ENCODE measurements at places on chromosomes 1 and 21.

DNA sequence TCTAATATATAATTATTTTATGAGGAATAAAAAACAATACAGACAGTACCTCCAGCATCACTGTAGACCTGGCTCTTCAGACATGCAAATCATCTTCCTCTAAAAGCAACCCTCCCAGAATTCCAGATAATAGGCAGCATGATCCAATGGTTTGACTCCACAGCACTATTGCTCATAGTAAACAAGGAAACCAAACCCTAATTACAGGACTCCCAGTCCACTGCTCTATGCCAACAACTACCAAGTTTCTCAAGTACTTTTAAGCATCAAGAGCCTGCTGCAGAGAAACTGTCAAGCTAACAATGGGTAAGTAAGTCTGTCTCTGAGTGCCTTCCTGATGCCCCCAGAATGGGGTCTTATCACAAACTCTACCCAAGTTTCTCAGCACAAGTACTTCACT is 57.2 kb downstream of the EYA3 start:
- DNase-seq: no peak

DNA sequence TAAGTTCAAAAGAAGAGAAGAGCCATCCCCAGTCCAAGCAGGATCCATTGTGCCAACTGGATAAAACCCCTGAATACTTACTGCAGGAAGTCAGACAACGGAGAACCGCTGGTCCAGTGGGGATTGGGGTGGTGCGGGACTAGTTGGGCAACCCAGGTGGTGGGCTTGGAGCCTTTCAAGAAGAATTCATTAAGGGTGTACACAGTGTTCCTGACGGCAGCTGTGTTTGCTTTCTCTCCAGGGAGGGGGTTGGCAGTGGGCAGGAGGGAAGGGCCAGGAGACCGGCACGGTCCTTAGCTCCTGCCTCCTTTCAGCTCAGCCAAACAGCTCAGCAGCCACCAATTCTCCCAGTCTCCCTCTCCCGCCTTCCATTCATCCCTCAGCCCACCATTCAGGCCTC is 7.1 kb upstream of the CDK18 start:
- no peak for DNase-seq

- DNase-seq: peak; percentile 24
Observed at GRCh38 chr1:29970747-29971325, 734.5 kb downstream of the PTPRU start.

DNA sequence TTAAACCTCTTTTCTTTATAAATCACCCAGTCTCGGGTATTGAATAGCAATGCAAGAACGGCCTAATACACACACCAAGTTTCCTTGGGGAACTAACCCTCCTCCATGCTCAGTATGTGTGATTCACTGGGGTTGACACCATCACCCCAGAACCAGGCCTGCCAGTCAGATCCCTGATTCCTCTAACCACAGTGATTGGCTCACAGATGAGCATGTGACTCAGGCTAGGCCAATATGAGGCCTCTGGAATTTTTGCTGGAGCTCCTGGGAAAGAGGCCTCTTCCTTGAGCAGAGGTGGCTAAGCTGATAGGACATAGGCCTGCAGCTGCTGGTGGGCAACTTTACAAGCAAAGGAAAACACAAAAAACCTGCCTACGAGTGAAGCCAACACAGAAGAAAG is 74.7 kb upstream of the ZBTB40 start:
- DNase-seq: no peak

DNA sequence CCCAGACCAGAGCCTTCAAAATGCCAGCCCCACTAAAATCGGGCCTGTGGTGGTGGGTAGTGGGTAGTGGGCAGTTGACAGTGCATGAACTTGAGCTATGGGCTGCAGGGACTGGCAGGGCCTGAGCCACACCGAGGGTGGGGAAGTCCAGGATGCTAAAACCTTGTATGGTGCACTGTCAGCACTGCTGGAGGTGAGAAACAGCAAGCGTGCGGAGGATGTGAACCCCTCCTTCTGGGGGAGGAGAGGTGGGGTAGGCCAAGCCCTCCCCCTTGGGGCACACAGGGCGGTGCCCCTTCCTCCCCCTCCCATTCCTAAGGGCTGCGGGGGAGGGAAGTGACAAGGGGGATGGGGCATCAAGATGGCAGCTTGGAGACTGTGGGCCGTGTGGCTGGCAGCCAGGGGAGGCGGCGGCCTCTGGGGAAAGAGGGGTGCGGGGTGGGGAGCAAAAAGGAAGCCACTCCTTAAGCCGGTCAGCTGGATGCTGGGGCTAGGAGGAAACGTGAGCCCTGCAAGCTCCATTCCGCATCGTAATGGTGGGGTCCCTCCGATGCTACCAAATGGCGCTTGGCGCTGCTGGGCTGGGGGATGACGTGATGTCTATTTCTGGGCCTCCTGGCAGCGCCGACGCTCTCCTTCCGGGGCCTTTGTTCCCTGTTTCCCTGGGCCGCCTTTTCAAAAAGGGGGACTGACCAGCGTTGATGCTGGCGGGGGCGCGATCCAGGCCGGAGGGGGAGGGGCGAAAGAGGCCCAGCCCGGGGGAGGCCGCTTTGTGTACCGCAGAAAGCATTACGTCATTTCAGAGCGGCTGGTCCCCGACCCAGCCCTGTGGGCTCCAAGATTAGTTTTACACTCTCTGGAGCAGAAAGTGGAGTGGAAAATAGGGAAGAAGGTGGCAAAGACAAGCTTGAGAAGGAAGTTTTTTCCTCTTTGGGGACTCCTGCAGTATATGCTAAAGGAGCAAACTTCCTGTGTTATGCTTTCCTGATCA is 809 bp downstream of the SYT11 start:
- peak; percentile 93 for DNase-seq

GRCh38 chr1:205980237-205980870 is 22.8 kb downstream of the RAB7B start:
- DNase-seq: peak; percentile 41

DNA sequence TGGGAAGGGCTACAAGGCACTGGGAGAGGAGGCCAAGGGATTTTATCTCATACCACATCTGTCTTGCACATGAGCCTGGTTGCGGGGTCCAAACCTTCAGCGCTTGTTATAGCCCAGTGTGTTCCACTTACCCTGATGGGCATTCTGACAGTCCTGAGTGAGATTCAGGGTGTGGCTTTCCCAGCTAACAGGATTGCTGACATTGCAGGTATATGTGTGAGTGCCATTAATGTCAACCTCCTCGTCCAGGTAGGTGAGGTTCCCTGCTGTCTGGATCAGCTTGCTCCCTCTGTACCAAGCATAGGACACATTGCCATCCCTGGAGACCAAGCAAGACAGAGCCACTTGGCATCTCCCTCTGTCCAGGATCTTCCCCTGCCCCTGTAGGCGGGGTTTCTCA is 21.6 kb downstream of the CD244 start:
- no peak for DNase-seq

GRCh38 chr1:110850145-110850544 is 22.8 kb upstream of the CD53 start:
- DNase-seq: no peak

DNA sequence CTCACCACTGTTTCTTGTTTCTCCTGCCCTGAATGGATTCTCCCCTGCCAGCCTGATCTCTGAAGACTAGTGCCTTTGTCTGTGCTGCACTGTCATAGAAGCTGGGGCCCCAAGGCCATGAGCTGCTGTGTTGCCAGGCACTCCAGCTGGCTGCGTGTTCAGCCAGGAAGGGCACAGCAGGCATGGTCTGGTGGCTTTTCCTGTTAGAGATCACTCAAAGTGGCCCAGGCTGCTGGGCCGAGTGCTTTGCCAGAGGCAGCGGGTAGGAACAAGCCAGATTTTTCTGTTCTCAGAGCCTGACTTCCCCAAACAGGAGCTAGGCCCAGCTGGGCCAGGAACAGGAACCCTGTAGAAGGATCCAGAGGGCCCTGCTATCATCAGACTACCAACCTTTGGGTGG is 5.2 kb downstream of the ADPRS start:
- DNase-seq: peak; percentile 23

GRCh38 chr1:157119008-157119407 is 19.2 kb downstream of the ETV3 start:
- no peak for DNase-seq

GRCh38 chr1:182164273-182164672 is 102.8 kb upstream of the ZNF648 start:
- DNase-seq: no peak

GRCh38 chr1:14140831-14141401 is 440.9 kb downstream of the PRDM2 start:
- DNase-seq: no peak

- DNase-seq: no peak
Observed at GRCh38 chr21:44614161-44614631, 2.3 kb downstream of the KRTAP10-8 start.

GRCh38 chr1:55483523-55483922 is 268.4 kb upstream of the USP24 start:
- DNase-seq: peak; percentile 4

DNA sequence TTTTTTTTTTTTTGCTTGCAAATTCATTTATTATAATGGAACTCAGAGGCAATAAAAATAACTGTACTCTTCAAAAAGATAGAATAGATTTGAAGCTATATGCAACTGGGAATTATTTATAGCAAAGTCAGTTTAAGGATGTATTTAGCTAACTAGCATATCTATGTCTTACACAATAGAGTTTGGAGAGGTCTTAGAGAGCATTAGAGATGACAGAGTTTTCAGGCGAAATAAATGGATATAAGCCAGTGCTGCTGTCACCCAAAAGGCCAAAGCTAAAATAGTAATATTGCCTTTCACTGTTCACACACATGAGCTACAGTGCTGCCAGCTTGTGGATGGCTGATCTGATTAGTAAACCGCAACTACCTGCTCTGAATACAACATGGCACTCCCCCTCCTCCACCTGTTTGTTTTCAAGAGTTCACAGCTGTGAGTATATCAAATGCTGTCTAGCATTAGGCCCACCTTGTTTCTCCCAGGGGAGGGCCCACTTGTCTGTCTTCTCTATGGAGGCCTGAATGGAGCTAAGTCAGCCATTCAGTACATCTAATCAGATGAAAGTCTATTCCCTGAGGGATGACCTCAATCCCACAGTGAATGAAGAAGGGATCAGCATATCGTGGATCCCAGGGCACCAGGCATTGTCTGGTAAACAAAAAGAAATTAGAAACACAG is 25.2 kb upstream of the SSX2IP start:
- DNase-seq: no peak

GRCh38 chr1:39372105-39372504 is 119.3 kb upstream of the BMP8A start:
- DNase-seq: no peak

DNA sequence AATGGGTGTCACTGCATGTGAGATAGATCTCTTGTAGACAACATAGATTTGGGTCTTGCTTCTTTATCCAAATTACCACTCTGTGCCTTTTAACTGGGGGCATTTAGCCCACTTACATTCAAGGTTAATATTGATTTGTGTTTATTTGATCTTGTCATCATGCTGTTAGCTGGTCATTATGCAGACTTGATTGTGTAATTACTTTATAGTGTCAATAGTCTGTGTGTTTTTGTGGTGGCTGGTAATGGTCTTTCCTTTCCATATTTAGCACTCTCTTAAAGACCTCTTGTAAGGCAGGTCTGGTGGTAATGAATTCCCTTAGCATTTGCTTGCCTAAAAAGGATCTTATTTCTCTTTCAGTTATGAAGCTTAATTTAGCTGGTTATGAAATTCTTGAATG is 29.6 kb downstream of the ZNF691 start:
- no peak for DNase-seq

GRCh38 chr1:33502726-33503125 is 30.3 kb downstream of the ZSCAN20 start:
- no peak for DNase-seq

GRCh38 chr1:181396171-181396670 is 87.1 kb upstream of the CACNA1E start:
- no peak for DNase-seq

DNA sequence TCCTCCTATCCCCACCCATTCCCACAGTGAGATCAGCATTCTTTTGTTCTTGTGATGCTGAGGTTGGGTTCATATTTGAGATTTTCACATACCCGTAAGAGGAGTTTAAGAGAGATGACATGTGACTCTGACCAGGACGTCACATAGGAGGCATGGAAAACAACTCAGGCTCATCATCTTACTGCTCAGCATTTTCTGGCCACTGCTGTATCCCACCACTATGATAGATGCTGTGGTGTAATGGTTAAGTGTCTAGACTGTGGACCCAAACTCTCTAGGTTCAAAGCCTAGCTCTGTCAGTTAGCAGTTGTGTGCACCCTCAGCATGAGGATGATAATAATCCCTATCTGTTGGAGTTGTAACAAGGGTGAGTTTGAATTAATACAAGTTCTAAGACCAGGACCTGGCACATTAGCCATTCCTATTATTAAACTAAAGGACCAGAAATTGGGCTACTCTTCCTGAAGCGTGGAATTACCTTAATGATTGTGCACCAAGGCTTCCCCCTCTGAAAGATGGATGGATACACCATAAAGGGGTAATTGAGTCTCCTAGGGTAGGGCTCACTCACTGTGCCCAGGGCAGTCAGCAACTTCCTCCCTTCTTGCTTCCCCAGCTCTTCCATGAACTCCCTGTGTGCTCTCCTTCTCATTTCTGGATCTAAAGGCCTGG is 40.9 kb downstream of the LGR6 start:
- no peak for DNase-seq

DNA sequence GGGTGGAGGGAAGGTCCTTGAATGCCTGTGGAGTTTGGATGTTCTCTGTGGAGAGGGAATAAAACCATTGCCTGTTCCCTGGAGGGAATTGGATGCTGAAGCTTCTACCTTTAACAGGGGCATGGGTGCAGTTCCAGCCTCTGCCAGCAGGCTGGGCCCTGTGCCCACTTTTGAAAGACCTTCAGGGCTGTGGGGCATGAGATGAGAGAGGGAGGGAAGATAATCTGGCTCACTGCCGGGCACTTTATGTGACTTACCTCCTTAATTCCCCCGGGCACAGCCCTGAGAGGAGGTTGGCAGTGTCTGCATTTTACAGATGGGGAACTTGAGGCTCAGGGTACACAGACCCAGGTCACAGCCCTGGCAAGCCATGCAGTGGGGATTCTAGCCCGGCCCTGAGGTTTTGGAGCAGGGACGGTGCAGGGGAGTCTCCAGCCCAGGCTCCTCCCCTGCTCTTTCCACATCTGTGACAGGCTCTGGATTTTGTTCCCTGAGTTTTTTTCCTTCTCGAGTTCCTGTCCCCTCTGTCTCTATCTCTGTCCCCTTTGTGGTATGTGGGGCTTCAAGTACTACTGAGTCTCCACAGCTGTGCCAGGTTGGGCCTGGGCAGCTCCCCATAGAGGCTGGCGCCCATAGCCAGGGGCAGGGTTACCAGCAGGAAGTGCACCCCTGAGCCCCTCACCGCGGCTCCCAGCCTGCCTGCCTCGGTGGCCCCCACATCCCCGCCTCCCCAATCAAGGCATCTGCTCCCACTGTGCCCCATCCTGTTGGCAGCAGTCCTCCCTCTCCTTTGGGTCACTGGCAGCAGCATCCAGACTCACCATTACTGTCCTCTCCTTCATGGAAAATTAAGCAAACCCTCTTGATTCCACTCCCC is 14.0 kb upstream of the THEMIS2 start:
- peak; percentile 92 for DNase-seq
